Activated CD4-positive, alpha-beta T cell treated with anti-CD3 and anti-CD28 coated beads for 1 hour (primary cell): ENCODE measurements at places on chromosomes 3 and 15.

- no peak for DNase-seq
These were observed 14.8 kb upstream of the LCTL start for GRCh38 chr15:66580643-66581042.

DNA sequence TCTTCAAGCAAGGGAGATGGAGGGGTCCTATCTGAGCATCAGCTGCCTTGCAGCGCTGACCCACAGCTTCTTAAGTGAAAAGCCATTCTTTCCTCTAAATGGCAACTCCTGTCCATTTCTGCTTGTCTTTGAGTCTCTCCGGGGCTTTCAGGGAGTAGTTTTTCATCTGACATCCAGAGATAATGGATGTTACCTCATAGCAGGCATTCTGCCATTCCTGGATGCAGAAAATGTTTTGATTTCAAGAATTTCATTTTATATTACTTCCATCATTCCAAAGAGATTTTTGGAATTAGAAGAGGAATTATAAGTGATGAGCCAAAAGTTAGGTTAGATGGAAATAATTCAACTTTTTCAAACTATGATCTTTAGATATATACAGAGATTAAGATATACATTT lies 44.9 kb upstream of the GABRG3 start:
- DNase-seq, result no peak

DNA sequence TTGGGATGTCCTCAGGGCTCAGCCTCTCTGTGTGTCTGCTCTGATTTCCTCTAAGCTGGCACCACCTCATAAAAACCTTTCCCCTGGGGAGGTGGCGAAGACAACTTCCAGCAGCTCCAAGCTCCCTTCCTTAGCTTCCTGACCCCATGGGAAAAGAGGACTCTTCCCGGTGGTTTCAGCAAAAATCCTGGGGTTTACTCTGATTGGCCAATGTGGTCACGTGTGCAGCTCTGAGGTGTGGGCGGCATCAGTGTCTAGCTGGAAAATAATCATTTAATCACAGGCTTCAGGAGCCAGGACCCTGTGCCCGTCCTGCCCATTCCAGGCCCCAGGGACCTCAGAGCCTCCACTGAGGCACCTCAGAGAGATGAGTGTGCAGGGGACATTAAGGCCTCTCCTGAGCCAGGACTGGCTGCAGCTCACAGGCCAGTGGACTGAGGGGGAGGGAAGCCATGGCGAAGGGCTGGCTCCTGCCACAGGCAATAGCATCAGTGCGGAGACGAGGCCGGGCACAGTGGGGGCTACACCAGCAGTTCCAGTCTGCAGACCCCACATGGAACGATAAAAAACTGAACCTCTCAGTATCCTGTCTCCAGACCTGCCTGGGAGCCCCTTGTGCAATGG lies 104.1 kb downstream of the TPRA1 start:
- DNase-seq, result no peak

GRCh38 chr3:192187485-192188051 lies 539.8 kb downstream of the FGF12 start:
- DNase-seq, result no peak

DNA sequence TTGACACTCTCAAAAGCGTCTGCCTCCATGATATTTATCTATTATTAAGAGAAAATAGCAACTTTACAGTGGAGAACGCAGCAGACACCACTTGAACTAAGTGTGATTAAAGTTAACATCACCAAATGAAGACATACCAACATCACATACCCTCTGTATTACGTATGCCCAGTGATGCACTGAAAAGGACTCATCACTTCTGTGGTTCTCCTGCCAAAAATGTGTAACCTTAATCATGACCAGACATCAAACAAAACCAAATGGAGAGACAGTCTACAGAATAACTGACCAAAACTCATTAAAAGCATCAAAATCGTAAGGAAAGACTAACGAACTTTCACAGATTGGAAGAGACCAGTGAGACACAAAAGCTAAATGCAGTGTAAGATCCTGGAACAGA lies 103.2 kb downstream of the PPP2R3A start:
- no peak for DNase-seq

DNA sequence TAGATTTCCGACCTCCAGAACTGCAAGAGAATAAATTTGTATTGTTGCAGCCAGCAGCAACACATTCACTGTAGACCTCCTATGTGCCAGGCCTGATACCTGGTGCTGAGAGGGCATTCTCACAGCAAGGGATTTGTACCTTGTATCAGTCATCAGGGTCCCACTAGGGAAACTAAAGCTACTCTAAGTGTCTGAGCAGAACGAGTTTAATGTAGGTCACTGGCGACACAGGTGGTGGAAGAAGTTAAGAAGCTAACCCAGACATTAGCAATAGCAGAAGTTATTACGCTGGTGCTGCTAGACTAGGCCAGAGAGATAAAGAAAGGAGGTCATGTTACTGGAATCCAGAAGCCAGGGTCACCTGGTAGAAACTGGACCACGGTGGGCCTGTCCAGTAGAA lies 60.5 kb upstream of the BCL6 start:
- no peak for DNase-seq

DNA sequence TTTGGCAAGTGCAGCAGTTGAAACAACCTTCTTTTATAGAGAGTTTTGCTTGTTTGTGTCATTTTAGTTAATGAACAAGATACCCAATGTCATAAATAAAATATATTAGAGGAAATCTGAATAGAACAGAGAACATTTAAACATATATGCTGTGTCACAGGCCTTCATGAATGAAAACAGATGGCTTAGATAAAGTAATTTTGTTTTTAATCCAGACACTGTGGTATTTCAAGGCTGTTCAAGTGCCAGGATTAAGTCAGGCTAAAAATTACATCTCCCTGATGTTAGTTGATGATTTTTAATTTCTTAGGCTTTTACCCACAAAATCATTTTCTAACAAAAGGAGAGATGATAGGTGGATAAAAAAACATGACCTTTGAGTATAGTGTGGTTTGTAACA lies 4.9 kb upstream of the ACKR4 start:
- DNase-seq, result no peak

GRCh38 chr15:35921046-35921445 lies 375.1 kb upstream of the DPH6 start:
- DNase-seq, result no peak

GRCh38 chr15:29698030-29698701 lies 124.1 kb downstream of the TJP1 start:
- no peak for DNase-seq

DNA sequence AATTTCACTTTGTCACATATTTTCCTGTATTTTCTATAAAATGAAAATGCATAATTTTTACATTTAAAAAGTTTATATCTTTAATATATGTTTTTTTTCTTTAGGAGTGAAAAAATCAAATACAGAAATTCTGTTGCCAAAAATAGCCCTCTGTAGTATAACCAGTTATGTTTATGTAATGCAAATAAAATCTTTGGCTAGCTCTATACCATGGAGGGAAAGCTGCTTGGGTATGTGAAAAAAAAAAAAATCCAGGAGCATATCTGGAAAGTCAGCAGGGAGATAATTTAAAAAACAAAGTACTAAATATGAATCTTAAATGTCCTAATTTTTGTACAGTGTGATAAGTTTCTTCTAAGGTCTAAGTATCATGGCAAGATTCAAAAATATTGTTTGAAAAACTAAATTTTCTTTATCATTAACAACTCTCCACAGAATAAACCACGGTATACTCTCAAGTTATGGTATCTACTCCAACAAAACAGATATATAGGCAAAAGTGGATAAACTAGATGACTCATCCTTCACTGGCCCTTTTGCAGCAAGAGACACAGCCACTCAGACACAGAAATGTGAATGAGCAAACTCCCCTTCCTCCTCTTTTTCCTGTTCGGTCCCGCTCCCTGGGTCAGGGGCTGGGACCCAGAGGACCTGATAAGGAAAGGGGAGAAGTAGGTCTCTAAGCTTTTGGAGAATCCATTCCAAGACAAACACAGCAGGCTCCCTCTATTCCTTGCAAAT lies 66.6 kb downstream of the PDZRN3 start:
- DNase-seq, result no peak

DNA sequence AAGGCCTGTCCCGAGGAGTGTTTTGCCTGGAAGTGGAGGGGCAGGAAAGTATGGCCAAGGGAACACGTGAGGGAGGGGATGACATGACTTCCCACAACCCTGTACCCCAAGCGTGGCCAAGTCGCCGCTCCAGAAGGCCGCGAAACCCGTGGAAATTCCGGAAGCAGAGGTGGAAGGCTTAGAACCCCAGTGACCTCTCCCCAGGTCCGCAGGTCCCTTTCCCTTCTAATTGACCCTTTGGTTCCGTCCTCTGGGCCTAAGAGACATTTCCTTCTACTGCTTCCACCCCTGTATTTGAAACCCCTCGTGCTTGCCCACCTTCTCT lies 548 bp upstream of the BTBD1 start:
- no peak for DNase-seq

DNA sequence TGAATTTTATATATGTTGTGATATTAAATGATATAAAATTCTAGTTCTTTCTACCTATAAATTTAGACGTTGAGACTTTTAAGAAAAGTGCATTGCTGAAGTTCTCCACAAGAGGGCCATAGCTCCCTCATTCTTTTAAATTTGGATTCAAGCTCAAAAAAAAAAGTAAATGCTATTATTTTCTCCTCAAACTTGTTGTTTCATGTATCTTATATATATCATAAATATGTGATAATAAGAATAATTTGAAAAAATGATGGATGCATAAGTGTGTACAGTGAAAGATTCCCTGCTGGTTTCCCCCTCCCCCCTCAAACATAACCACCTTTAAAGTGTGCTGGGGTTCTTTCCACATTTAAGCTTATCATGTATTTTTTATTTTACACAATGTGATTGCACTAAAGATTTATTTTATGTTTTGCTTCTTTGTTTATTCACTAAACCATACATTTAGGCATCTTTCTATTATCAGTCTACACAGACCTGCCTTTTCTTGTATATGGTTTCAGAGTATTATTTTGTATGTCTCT lies 769.4 kb upstream of the GOLIM4 start:
- no peak for DNase-seq
